ENCODE measurements at places on chromosomes 7 and 10.

GRCh38 chr7:63043657-63044543, 954.7 kb upstream of the ZNF722 start:
- no peak for DNase-seq

DNA sequence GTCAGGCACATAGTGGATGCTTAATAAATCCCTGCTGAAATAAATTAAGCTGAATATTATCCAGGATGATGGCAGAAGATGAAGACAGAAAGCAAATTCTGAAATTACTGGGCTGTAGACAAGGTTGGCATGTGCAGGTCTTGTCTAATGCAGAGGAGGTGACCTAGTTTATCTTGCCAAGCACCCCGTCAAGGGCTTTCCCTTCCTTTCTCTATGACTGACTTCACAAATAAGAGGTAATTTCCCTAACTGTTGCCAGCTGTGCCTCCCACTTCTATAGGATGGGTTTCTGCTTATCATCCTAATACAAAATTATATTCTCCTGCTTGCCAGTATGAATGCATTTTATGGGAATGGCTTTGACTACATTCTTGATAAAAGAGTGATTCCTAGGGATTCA, 38.0 kb downstream of the LHFPL3 start:
- DNase-seq, result no peak

DNA sequence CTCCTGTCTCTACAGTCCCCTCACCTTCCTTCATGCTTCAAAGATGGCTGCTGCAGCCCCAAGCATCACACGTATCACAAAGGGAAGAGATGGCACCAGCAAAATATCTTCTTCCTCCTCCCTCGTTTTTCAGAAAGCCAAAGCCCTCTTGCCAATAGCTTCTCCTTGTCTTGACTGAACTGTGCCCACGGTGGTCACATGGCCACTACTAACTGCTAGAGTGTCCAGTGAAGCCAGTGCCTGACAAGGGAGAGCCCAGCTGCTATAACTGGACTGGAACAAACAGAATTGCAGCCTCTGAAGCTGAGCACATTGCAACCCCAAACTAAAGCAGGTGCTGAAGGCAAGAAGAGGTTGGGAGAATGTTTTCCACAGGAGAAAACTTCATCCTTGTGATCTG, 120.8 kb upstream of the RET start:
- no peak for DNase-seq

DNA sequence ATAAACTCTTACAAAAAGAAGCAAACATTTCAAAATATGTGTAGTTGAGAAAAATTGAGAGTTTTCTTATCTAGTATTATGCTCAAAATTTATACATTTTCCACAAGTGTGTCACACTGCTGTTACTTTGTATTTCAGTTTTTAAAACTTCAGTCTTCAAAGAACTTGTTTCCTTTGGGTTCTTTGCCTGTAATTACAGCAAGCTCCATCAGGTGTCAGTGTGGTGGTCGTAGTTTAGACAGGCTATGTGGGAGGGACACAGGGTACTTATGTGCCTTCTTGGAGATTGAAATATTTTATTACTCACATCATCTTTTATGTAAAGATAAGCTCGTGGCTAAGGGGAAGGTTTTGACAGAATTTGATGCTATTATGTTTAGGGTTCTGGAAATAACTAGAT, 360.5 kb downstream of the FGFR2 start:
- DNase-seq, result no peak

DNA sequence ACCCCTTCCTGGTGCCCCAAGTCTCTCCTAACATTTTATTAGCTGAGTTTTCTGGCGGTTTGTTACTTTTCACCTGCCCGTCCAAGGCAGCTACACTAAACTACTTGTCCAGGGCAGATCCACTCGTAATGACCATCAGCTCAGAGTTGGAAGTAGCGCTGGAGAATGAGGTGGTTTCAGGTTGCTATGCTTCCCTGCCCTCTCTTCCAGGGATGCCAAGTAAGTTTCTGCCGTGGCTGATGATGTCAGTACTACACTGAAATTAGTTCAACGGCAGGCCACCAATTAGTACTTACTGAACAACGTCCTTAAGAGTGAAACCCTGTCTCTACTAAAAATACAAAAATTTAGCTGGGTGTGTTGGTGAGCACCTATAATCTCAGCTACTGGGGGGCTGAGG, 55.2 kb downstream of the DIP2C start:
- no peak for DNase-seq

- no peak for DNase-seq
Measured at GRCh38 chr10:111481261-111481826, 404.5 kb downstream of the ADRA2A start.

GRCh38 chr10:66008221-66008620, 917.6 kb upstream of the LRRTM3 start:
- DNase-seq, result no peak

- DNase-seq, result no peak
Measured at GRCh38 chr10:103800789-103801540, 54.4 kb downstream of the SH3PXD2A start.

GRCh38 chr10:80409121-80409520, 770 bp downstream of the PRXL2A start:
- no peak for DNase-seq

DNA sequence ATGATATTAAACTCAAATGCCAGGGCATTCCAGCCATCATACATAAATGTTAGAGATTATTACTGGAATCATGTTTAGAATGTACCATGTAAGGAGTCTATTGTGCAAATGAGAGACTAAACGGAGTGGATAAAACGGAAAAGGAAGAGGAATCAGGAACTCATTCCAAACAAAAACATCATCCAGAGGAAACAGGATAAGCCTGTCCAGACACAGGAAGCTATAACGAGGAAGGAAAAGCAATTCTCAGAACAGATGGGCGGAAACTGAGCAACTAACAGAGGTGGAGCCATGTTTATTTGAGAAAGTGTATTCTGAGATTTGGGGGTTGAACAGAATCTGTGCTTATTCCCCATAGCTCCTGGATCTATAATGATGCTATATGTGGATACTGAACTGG, 52.3 kb upstream of the TRIM24 start:
- DNase-seq, result no peak

DNA sequence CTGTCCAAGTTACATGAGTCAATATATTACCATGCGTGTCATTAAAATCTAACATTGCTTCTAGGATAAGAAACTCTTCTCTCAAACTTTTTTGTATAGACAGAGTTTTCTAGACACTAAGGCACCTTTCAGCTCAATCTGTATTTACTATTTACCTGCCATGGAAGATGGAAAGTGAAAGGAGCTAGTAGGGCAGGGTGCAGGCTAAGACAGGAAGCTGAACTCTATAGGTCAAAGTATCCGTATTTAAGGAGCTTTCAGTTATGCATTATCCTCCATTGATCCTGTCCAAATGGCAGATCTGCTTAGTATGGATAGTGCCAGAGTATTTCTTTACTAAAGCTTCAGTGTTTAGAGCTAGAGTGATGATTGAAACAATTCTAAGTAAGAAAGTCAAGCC, 612.8 kb downstream of the IPMK start:
- no peak for DNase-seq

DNA sequence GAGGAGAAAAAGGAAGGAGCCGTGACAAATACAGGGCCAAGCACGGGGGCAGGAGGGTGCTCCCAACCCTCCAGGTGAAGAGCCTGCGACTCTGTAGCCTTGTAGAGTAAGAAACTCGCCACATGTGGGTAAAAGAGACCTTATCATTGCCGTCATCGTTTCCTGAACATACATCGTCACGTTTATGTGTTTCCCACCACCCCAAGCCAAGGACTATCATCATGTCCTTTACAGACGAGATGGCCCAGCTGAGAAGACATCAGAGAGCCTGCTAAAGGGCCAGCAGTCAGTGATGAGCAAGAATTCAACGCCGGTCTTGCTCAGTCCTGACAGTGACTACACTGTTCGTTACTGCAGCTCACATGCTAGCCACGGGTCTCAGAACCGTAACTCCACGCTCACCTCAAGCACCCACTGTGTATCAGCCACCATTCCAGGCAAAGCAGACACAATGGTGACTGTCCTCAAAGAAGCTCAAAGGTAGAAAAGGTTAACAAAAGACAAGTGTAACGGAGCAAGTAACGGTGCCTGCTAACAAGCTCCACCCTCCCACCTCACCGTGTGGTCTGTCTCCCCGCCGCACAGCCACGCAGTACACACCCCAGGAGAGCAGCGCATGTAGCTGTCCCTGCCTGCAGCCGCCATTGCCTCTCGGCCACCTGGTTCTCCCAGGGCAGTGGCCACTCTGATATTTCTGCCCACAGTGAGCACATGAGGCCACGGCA, 147.8 kb downstream of the MAD1L1 start:
- no peak for DNase-seq

DNA sequence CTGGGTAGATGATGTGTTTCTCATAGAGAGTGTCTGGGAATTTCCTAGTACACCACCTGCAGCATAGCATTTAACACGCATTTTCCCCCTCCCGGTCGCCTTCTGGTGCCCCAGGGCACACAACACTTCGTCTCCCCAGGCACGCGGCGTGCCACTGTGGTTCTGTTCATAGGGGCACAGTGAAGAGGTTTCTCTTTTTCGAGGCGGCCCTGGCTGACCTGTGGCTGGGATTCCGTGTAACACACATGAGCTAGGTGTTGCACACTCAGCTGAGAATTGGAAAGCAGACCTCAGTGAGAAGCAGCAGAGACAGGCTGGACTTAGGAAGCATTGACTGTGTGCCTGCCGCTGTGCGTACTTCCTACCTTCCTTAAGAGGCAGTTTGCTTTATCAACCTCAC, 214.3 kb upstream of the SHH start:
- no peak for DNase-seq

GRCh38 chr7:2604608-2605174, 27.1 kb upstream of the TTYH3 start:
- no peak for DNase-seq

- DNase-seq, result no peak
Measured at GRCh38 chr7:54591404-54592386, 49.5 kb downstream of the VSTM2A start.

GRCh38 chr10:71202314-71202713, 10.1 kb upstream of the UNC5B start:
- DNase-seq, result no peak

GRCh38 chr7:151400626-151401315, 9.1 kb downstream of the WDR86 start:
- DNase-seq, result no peak

DNA sequence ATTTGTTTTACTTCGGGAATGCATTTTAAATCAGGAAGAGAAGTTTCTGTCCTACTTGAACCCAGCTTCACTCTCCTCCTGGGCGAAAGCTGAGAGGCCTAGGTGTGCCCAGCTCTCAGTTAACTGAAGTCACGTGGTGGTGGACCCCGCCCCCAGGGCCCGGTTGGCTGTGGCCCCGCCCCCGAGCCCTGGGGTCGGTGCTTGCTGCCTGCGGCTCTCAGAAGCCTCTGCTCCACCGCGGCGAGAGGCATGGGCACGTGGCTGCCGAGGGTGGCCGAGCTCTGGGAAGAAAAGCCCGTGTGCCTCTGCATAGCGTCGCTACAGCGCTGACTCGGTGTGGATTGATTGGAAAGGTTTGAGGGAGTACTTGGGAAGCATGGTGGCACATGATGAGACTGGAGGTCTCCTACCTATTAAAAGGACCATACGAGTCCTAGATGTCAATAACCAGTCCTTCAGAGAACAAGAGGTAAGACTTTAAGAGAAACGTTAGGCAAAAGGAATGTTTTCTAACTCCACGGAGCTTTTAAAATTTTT, 34.1 kb downstream of the NET1 start:
- DNase-seq, result peak; percentile 96

GRCh38 chr7:157253850-157254249, 83.0 kb upstream of the DNAJB6 start:
- no peak for DNase-seq

GRCh38 chr10:71551970-71552369, 155.2 kb downstream of the CDH23 start:
- no peak for DNase-seq

GRCh38 chr7:17709127-17709526, 231.2 kb downstream of the SNX13 start:
- DNase-seq, result no peak

DNA sequence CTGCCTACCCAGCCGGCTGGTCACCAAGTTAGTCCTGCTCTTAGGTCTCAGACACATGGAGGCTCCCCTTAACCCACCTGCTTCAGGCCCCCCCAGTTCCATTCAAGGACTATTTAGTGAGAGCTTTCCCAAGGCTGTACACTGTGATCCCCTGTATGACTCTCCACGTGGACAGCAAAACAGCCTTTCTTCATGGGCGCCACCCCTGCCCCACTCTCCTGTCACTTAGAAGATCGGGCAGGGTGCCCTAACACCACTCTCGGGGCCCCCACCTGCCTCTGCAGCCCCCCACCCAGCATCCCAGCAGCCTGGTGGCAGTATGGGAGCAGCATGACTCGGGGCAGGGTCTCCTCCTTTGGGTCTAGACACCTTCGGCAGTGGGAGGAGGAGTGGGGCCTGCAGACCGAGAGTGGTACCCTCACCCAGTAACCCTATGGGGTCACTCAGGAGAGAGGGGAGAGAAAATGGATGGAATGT, 116.6 kb downstream of the PTPN20 start:
- no peak for DNase-seq

DNA sequence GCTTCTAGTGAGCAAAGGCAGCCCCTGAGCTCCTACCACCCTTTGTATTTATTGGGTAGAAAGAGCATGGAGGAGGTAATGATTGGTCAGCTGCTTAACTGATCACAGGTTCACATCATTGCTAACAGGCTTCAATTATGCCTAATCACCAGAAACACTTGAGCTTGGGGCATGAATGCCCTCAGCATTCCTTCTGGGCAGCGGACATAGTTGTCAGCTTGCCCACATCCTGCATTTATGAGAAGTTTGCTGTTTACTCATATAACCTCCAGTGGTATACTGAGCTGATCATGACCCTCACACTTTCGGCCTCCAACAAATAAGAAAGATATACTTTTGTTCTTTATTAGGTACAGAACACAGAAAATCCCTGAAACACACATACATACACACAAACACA, 140.3 kb upstream of the ODAD2 start:
- DNase-seq, result peak; percentile 42

GRCh38 chr10:83038631-83039030, 1100.7 kb upstream of the GHITM start:
- DNase-seq, result no peak

- no peak for DNase-seq
Measured at GRCh38 chr10:129398711-129399141, 68.3 kb upstream of the MGMT start.

GRCh38 chr7:26995666-26996065, 100.1 kb downstream of the HOXA1 start:
- no peak for DNase-seq

GRCh38 chr7:55546814-55547213, 25.5 kb downstream of the VOPP1 start:
- DNase-seq, result peak; percentile 94

GRCh38 chr7:75885036-75885435, 6.2 kb downstream of the RHBDD2 start:
- DNase-seq, result no peak

GRCh38 chr7:110809832-110810231, 281.1 kb upstream of the LRRN3 start:
- no peak for DNase-seq

- no peak for DNase-seq
Measured at GRCh38 chr7:111290982-111291381, 200.1 kb downstream of the LRRN3 start.

GRCh38 chr10:69269761-69270160, 8.5 kb upstream of the HK1 start:
- DNase-seq, result peak; percentile 50

- DNase-seq, result no peak
Measured at GRCh38 chr7:2076649-2077064, 156.1 kb downstream of the MAD1L1 start.

- no peak for DNase-seq
Measured at GRCh38 chr10:127592586-127592985, 43.5 kb downstream of the NPS start.

Data from foreskin fibroblast (primary cell).